Fibroblast of lung (primary cell): ENCODE measurements at places on chromosomes 6 and 20.
A peak's percentile ranks its signal among the peaks of the same experiment; 100 is the strongest.

- H3K4me1 ChIP-seq = no peaks in the 10 kb centered on the region
- H3K4me3 ChIP-seq = no peak overlapping the region
- H3K27me3 ChIP-seq = no peaks in the 10 kb centered on the region
- no peak overlapping the region for H3K27ac ChIP-seq
- DNase-seq = peak; percentile 60
Measured at GRCh38 chr6:142735204-142735603, 209.8 kb downstream of the HIVEP2 start.

DNA sequence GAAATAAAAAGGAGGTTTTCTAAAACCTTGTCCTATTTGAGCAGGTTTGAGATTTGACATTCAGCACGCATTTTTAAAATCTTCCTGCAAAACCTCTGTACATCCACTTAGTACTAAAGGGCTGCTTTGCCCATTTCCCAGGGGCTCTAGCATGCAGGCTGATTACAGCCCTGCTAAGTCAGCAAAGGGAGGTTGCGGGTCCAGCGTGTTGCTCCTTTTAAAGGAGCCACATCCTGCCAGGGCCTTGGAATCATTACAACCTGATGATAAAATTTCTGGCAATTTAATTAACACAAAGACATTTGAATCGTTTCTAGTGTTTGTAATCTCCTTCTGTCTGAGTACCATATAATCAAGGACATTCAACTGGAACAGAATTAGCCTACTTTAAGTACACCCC, 455.1 kb upstream of the CITED2 start:
- no peaks in the 10 kb centered on the region for H3K27me3 ChIP-seq
- H3K4me3 ChIP-seq = no peak overlapping the region
- H3K36me3 ChIP-seq = no peaks in the 10 kb centered on the region
- no peak overlapping the region for H3K27ac ChIP-seq

DNA sequence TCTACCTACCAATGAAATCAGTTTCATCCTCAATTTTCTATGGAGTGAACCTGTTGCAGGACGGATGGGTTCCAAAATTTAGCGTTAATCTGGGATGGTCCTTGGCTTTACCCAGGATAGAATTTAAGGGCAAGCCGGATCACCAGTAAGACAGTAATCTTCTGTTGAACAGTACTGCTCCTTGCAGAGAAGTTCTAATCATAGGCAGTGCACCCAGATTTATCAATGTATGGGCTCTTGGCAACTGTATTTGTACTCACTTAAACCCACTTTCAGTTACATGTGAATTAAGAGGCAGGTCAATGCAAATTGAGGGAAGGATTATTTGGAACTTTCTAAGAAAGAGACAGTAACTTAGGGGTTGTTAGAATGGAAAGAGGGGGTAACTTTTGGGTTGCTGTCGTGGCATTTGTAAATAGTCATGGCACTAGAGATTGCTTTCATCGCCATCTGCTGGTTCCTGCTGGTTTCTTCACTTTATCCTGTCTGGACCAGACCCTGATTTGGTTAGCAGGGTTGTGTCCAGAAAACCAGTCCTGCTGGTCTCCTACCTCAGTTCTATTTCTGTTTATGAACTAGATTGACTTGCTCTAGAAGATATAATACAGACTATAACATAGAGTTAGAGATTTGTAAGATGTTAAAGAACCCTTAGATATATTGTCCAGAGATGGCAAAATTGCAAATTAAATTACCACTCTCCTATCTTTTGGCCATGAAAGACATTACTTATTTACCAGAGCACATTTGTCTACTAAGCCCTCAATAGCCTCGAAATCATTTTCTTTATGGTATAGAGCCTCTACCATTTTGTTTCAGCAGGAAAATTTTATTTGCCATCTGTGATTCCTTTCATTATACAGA, 646.3 kb downstream of the UTRN start:
- no peaks in the 10 kb centered on the region for H3K36me3 ChIP-seq

GRCh38 chr6:51617751-51618150, 469.7 kb downstream of the PKHD1 start:
- no peak overlapping the region for H3K4me3 ChIP-seq
- DNase-seq = no peak
- no peaks in the 10 kb centered on the region for H3K4me1 ChIP-seq
- H3K27me3 ChIP-seq = no peaks in the 10 kb centered on the region
- no peak overlapping the region for H3K27ac ChIP-seq
